ENCODE measurements at places on chromosomes 3 and 15. TPM values are rescaled to one million over a fixed set of nuclear protein-coding genes. Genes with fewer than 3 reads are reported as not detected.

The NDUFAF3 gene
- total RNA-seq, result 108 TPM

The PATL2 gene
- total RNA-seq, result 0.21 TPM

The RNU5B-1 gene
- total RNA-seq, result not detected

The PLS1 gene
- total RNA-seq, result 20.6 TPM

The NLGN1 gene
- total RNA-seq, result not detected

The GNAT1 gene
- not detected for total RNA-seq

The SGO1 gene
- 18.9 TPM for total RNA-seq

The POTEB2 gene
- not detected for total RNA-seq

The SLC12A6 gene
- total RNA-seq, result 6.9 TPM

The IGSF11 gene
- total RNA-seq, result not detected

The STX19 gene
- total RNA-seq, result 0.18 TPM

The UPK1B gene
- 4.8 TPM for total RNA-seq

The VIPR1 gene
- 3.2 TPM for total RNA-seq

DNA sequence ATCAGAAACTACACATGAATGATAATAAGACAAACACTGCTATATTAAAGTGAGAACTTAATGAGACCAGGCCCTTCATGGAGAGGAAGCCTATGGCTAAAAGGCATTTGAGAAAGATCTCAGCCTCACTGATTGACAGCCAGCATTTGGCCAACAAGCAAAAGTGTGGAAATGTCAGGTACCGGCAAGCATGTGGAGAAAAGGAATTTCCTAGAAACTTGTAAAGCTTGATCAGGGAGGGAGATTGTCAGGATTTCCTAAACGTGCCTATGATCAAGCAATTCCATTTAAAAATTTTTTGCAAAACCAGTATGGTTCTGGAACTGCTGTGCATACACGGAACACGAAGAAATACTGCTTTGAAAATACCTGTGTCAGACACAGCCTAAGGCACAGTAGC lies 220.3 kb upstream of the ATP10A start:
- DNase-seq, result no peak

DNA sequence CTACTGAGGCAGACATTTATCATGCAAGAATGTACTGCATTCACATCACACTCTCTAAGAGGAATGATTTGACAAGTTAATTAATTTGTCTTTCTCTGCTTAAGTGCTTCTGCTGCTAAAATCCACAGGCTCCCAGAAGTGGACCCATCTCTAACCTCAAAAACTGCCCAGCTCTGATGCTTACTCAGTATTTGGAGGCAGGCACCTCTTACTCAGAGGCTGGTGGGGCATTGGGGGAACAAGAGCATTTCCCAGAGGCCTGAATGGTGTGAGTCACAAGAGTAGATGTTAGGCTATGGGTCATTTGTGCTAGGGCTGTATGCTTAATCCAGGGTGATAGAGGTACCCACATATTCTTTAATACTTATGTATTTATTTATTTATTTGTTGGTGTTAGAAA lies 34.4 kb upstream of the HCN4 start:
- DNase-seq, result no peak

- no peak for DNase-seq
Observed at GRCh38 chr3:60610441-60611112, 640.7 kb downstream of the FHIT start.

DNA sequence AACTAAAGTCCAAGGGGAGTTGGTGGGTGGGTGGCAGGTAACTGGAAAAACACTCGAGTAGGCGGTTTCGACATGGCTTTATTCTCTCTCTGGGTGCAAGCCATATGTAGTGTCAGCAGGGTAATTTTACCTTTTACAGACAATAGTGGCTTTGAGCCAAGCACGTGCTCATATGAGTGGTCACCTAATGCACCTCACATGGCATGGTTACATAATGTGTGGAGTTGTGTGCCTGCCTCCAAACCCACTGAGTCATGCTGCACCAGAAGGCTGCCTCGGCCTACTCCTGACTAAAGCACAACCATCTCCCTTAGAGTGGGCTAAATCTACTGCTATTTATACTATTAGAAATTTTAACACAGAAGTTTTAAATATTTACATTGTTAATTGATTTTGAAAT lies 16.5 kb downstream of the CCRL2 start:
- peak; percentile 86 for DNase-seq

- DNase-seq, result peak; percentile 30
Observed at GRCh38 chr15:68924866-68925560, 5.3 kb upstream of the SPESP1 start.

- DNase-seq, result no peak
Observed at GRCh38 chr3:163561151-163561550, 1517.1 kb downstream of the SI start.

GRCh38 chr15:41494190-41494921 lies 682 bp downstream of the ITPKA start:
- DNase-seq, result no peak

GRCh38 chr15:64997745-64998375 lies 8.1 kb upstream of the SPG21 start:
- DNase-seq, result no peak

GRCh38 chr15:78070049-78070700 lies 7.3 kb downstream of the TBC1D2B start:
- no peak for DNase-seq

DNA sequence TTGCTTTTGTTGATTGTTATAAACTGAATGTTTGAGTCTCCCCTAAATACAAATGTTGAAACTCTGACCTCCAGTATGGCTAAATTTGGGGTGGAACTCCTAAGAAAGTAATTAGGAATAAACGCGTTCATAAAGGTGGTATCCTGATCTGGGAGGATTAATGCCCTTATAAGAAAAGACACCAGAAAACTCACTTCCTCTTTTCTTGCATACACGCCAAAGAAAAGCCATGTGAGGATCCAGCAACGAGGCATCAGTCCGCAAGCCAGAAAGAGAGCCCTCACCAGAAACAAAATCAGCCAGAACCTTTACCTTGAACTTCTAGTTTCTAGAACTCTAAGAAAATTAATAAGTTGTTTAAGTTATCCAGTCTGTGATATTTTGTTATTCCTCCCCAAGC lies 37.4 kb upstream of the AZI2 start:
- no peak for DNase-seq

GRCh38 chr3:163368168-163368567 lies 1710.1 kb downstream of the SI start:
- DNase-seq, result peak; percentile 21

DNA sequence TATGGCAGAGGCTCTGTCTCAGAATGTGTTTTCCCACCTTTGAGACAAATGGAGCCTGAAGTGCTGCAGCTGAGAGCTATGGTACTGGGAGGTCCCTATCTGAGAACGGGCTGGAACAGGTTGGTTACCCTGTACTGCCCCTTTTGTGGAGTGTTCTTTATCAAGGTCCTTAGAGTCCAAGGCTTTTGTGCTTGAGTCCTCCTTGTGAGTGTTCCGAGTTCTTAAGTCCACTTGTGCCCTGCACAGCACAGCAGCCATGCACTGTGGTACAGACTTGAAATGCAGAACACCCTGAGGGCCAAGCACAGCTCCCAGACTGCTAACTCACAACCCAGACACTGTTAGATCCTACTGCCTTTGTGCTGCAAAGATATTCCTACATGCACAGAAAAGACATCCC lies 67.8 kb downstream of the ARHGAP31 start:
- DNase-seq, result no peak

GRCh38 chr3:64805248-64805647 lies 117.4 kb upstream of the ADAMTS9 start:
- DNase-seq, result no peak

- no peak for DNase-seq
Observed at GRCh38 chr3:177493091-177493490, 295.8 kb upstream of the TBL1XR1 start.

DNA sequence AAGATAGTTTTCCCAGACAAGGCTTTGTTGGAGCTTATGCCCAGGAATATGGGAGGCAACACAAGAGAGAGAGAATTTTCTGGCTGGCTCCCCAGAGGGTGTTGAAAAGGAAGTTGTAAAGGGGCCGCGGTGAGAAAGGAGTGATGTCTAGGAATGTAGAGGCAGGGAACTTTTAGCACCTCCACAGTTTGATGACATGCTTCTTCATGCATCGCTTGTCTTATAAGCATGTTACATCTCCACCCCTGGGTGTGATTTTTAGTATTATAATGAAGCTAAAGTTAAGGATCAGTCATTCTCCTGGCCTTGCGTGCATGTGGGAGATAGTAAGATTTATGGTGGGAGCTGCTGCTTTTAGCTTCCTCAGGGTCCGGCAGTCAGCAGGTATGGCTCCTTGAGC lies 32.8 kb upstream of the TF start:
- DNase-seq, result no peak

- DNase-seq, result no peak
Observed at GRCh38 chr3:167030082-167030725, 349.9 kb downstream of the ZBBX start.

- no peak for DNase-seq
Observed at GRCh38 chr3:185582871-185583270, 3.2 kb upstream of the SENP2 start.

- no peak for DNase-seq
Observed at GRCh38 chr3:181726351-181727330, 14.9 kb downstream of the SOX2 start.

DNA sequence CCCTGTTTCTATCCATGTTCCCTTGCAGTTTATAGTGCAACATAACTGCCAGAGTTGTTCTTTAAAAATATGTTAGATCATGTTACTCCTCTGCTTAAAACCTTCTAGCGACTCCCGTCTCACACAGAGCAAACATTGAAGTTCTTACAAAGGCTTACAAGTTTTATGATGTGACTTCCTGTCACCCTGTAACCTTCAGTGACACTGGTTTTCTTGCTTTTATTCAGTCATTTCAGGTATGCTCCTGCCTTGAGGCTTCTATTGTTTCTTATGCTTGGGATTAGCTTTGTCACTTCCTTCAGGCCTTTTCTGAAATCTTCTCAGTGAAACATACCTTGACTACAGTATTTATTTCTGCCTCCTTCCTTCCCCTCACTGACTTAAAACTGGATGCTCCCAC lies 252.1 kb downstream of the DOCK3 start:
- DNase-seq, result no peak

DNA sequence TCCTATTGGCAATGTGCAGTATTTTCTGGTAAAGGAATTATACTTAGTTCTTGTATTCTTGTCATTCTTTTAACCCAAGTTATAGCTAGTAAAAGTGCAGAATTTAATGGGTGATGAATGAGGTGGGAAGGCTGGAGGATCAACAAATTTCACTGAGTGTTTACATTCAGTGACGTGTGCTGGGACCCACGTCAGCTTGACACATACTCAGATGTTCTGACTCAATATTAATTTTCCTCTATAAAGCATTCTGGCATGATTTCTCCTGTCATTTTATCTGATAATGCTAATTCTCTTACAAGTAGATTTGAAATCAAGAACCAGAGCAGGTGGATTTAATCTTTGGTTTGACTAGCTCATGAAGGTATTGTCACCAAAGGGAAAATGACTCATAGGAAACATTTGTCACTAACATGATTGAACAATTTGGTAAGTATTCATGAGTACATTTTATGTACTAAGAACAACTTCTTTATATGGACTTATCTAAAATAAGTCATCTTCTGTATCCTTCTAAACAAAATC lies 71.0 kb upstream of the SYNPR start:
- DNase-seq, result no peak

- no peak for DNase-seq
Observed at GRCh38 chr3:100073714-100074307, 40.5 kb downstream of the FILIP1L start.

- no peak for DNase-seq
Observed at GRCh38 chr3:107959550-107960154, 131.2 kb downstream of the CD47 start.

DNA sequence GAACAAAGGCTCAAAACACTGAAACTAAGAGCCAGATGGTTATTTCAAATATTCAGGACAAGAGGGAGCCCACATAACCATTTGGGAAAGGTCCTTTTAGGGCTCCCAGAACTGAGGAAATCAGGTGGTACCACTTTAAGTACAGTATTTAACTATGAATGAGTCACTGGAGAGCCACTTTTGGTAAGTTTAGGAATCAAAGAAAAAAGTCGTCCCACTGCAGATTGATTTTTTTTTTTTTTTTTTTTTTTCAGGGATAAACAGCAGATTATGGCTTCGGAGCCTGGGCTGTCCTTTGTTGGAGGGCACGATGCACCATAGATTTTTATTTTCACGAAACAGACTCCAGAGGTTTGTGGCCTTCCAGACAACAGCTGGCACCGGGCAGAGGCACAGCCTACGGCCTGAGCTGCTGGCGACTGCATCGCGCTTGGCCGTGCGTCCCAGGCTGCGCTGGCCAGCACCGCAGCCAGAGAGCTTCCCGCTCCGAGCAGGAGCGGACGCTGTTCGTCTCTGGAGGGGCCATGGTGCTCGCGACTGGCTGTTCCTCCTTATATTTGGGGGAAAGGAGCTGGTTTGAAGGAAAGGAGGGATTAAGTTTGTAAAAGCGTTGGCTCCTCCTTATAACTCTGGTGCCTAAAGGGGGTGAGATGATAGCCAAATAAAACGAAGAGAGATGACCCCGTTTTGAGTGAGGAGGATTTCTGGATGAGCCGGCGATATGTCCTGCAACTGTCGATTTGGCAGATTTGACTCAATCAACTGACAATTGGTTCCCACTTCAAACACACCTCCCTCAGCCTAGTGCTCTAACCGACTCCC lies 152.9 kb upstream of the GOLIM4 start:
- DNase-seq, result peak; percentile 36

- no peak for DNase-seq
Observed at GRCh38 chr15:30042556-30042955, 40.2 kb upstream of the GOLGA8J start.

DNA sequence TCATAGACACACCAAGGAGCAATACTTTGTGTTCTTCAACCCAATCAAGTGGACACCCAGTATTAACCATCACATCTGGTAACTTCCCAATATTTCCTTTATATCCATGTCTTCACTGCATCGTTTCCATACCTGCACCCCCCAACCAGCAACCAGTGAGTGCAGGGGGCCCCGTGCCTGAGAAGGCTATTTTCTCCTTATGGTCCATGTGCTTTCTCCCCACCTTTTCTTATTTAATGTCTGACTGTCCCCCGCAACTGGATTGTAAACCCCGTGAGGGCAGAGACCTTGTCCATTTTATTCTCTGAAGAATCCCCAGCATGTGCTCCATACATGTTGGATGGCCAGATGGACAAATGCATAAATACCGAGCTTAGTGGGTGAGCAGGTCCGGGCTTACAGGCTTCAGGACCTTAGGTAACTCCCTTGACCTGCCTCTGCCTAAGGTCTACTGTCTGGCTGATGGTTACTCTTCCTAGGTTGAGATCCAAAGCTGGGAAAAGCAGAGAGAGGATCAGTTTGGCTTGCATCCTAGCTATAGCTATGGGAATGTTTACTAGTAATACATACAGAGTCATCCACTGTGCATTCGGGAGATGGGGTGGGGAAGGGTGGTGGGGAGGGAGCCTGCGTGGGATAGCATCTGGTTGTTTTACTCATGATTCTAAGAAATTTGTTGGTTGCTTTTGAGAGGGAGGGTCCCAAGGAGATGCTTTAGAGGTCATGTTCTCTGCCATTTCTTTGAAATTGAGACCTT lies 41.5 kb downstream of the PXYLP1 start:
- no peak for DNase-seq

GRCh38 chr15:72117486-72118016 lies 399 bp downstream of the MYO9A start:
- DNase-seq, result peak; percentile 68
